ENCODE measurements at places on chromosomes 4 and X.

GRCh38 chr4:171308661-171309060 is 504.5 kb upstream of the GALNTL6 start:
- no peaks in the 10 kb centered on the region for H3K4me1 ChIP-seq
- H3K36me3 ChIP-seq = no peaks in the 10 kb centered on the region
- H3K27me3 ChIP-seq = no peaks in the 10 kb centered on the region
- no peak overlapping the region for H3K27ac ChIP-seq
- no peak overlapping the region for H3K4me3 ChIP-seq
- no peak for DNase-seq

DNA sequence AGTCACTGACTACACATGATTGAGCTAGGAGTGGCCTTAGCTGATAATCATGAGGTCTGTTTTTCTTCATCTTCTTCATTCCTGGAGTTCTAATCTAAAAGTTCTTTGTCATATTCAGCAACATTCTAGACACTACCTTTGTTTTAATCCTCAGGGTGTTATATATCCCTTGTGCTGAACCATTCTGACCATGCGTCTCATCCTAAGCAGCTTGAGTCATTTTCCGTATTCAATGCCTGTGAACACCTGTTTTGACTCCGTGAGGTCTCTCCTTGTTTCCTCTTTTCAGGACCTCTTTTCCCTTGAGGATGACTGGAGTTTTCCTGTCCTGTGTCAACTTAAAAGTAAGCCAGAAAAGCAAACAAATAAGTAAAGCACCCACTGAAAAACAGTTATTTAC is 597.9 kb downstream of the GBA3 start:
- H3K27me3 ChIP-seq = no peaks in the 10 kb centered on the region
- H3K36me3 ChIP-seq = no peaks in the 10 kb centered on the region
- H3K4me3 ChIP-seq = no peak overlapping the region
- no peak overlapping the region for H3K27ac ChIP-seq
- DNase-seq = no peak
- H3K4me1 ChIP-seq = no peaks in the 10 kb centered on the region

DNA sequence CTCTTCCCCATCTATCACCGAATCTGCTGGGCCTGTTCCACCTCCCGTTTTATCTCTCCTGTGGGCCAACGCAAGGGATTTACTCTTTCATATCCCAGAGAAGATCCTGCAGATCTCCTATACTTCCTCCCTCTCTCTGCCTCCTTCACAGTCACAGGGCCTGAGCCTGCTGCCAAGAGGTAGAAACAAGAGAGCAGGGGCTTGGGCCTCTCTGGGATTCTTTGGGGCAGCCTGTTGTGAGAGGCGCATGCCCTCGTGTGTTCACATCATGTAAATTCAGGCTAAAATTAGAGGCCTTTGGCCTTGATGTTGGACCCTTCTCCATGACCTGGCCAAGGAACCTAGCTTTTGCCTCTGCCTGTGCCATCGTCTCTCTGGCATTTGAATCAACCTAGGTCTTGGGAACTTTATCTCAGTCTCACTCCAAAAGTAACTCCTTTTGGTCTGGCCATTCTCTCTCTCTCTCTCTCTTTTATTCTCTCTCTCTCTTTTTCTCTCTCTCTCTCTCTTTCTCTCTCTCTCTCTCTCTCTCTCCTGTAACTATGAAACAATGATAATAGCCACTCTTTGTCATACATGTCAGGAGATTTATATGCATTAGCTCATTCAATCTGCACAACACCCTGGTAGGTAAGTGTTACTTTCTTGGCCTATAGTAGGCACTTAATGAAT is 20.0 kb upstream of the EFNB1 start:
- H3K27me3 ChIP-seq = no peaks in the 10 kb centered on the region
- H3K36me3 ChIP-seq = no peaks in the 10 kb centered on the region
- H3K27ac ChIP-seq = no peak overlapping the region

DNA sequence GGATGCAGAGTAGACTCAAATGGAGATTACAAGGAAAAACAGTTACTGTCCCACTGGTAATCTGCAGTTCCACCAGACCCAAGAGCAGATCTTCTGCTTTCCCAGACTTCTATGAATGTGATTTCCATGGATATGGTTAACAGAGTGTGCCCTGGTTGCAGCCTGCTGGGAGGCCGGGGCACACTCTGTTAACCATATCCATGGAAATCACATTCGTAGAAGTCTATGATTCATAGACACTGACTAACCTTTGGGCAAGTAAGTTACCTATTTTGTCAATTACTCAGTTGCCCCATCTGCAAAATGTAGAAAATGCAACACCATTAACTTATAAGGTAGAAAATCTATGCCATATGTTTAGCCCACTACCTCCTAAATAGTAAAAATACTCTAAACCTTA is 443.1 kb upstream of the PITX2 start:
- no peaks in the 10 kb centered on the region for H3K4me1 ChIP-seq
- H3K4me3 ChIP-seq = no peak overlapping the region
- H3K36me3 ChIP-seq = no peaks in the 10 kb centered on the region
- no peak for DNase-seq

GRCh38 chr4:92307866-92308265 is 4.1 kb downstream of the GRID2 start:
- H3K36me3 ChIP-seq = no peaks in the 10 kb centered on the region
- peaks cover 27% of the 10 kb centered on the region for H3K4me1 ChIP-seq
- H3K27me3 ChIP-seq = peaks cover 39% of the 10 kb centered on the region
- H3K4me3 ChIP-seq = no peak overlapping the region
- DNase-seq = no peak

DNA sequence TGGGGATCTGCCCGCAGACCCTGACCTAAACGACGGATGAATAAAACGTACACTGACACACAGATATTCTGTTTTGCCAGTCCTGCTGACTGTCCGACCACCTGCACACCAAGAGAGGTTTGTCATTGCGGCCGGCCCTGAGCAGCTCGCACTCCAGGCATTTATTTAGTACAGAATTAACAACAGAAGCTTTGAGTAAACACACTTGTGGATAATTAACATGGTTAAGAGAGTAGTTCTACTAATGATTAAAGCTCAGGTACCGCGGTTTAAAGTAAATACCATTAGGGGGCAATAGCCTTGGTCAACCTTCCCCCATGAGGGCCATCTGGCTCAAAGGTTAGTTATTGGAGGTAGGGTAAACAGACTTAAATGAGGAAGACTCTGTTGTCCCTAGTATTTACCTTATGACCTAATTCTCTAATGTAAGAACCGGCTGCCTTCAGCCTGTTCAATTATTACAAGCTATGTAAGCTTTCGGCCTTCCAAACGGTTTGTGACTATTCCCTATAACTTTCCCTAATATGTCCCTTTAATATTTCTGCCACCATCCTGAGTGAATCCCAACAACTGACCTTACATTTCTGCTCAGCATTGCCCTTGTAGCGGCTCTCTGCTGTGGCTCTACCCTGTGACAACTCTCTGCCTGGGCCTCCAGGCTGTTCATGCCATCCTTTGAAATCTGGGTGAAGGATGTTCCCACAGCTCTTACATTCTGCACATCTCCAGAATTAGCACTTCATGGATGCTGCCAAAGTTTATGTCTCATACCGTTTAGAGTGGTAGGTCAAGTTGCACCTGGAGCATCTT is 46.9 kb upstream of the SYTL5 start:
- H3K4me3 ChIP-seq = no peak overlapping the region
- no peaks in the 10 kb centered on the region for H3K4me1 ChIP-seq
- DNase-seq = no peak
- H3K27me3 ChIP-seq = no peaks in the 10 kb centered on the region

DNA sequence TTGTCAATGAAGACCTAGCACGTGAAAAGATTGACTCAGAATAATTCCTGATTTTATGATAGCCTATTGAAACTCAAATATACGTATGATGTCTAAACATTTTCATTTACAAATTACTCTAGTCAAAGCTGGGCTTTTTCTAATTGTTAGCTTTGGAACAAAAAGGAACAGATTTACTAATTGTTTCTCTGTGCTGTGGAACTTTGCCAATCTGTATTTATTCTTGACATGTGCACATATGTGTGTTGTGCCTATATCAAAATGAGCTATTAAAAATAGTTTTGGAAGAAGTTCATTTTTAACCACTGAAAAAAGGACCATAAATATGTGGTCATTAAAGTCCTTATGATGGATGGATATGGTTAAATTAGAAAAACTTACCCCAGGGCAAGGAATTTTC is 85.4 kb upstream of the PACRGL start:
- H3K36me3 ChIP-seq = no peaks in the 10 kb centered on the region
- H3K4me3 ChIP-seq = no peak overlapping the region
- DNase-seq = no peak
- no peaks in the 10 kb centered on the region for H3K4me1 ChIP-seq
- no peak overlapping the region for H3K27ac ChIP-seq

DNA sequence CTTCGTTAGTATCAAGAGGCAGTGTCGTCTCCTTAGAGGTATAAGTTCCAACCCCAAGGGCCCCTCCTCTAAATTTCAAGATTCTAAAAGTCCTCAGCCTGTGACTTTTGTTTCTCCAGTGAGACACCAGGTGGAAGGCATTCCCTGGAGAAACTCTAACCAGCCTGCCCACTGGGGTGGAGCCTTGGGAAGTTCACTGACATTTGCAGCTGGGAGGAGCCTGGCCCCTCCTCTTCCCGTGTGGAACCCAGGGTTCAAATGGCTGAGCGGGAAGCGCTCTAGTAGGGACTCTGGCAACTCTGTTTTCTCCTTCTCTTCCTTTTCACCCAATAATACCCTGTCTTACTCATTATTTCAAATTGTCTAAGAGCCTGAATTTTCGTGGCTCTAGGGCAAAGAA is 325.0 kb downstream of the TLL1 start:
- no peaks in the 10 kb centered on the region for H3K36me3 ChIP-seq
- no peak overlapping the region for H3K4me3 ChIP-seq
- no peak overlapping the region for H3K27ac ChIP-seq
- H3K4me1 ChIP-seq = no peaks in the 10 kb centered on the region
- H3K27me3 ChIP-seq = no peaks in the 10 kb centered on the region

GRCh38 chrX:40628506-40628905 is 5.3 kb downstream of the MPC1L start:
- H3K4me3 ChIP-seq = no peak overlapping the region
- no peaks in the 10 kb centered on the region for H3K27me3 ChIP-seq
- peaks cover 46% of the 10 kb centered on the region for H3K36me3 ChIP-seq
- H3K27ac ChIP-seq = no peak overlapping the region

DNA sequence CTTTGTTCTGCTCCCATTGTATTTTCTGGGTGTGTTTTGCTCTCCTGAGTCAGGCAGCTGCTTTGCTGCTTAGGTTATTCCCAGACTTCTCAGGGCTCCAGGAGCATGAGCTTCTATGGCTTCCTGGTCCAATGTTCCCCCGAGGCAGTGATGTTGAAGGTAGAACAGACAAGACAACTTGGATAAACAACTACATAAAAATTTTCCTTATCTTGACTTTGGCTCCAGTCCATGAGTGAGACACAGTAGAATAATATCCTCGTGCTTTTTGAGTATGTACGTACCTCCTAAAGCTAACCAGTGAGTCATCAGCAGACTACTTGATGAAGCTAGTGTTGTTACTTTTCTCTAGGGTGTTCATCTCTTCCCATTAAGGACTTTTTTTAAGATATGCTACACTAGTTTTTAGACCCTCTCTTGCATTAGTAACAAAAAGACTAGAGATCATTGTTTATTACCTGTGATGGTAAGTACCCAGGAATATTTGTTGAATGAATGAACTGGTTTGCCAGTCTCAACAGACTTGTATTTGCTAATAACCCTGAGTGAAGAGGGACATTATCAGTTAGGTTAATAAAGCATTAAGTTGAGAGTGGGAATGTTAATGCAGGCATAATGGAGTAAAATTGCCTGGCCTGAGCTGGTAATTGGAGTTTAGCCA is 131.9 kb downstream of the FHIP1A start:
- no peaks in the 10 kb centered on the region for H3K27me3 ChIP-seq
- DNase-seq = no peak
- no peaks in the 10 kb centered on the region for H3K36me3 ChIP-seq
- peaks cover 18% of the 10 kb centered on the region for H3K4me1 ChIP-seq

GRCh38 chr4:124157396-124158083 is 555.0 kb downstream of the ANKRD50 start:
- H3K36me3 ChIP-seq = no peaks in the 10 kb centered on the region
- H3K4me1 ChIP-seq = no peaks in the 10 kb centered on the region
- DNase-seq = no peak
- no peak overlapping the region for H3K27ac ChIP-seq
- no peaks in the 10 kb centered on the region for H3K27me3 ChIP-seq

DNA sequence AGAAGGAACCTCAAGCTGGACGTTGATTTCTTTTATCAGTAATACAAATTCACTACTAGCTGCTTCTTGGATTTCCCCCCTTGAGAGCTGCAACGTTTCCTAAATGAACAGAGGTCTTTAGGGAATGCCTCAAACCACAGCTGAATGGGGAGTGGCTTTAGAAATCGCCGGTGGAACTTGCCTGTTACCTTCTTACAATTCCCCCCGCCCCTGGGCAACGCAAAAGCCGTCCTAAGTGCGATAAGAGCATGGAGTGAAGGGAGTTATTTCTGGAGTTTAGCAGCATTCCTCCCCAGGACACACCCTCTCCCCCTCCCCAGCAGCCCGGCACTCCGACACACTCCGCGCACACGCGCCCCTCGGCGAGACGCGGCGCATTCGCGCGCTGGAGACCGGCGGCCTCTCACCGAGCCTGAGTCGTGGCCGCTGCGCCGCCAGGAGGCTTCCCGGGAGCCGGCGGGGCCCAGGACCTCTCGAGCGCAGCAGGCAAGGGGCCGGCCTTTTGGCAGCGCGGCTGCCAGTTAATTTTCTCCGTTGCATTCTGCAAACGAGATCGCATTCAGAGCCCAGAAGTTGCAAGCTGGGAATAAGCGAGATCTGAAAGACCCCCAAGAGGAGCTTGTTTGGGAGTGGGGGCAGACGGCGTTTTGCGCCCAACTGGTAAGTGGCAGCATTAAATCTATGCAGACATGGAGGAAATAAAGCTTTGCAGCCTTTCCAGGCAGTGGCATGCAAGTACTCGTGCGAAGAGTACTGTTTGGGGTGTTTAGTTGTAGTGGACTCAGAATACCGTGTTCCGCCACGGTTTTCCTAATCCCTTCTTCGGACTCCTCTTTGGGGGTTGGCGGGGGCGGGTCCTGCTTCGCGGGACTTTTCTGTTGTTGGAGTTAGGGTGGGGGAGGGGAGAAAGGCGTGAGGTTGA is 134.7 kb downstream of the PALLD start:
- H3K27ac ChIP-seq = peak overlapping the region; percentile 64
- peak; percentile 79 for DNase-seq
- no peaks in the 10 kb centered on the region for H3K27me3 ChIP-seq
- H3K4me3 ChIP-seq = peak overlapping the region; percentile 56

DNA sequence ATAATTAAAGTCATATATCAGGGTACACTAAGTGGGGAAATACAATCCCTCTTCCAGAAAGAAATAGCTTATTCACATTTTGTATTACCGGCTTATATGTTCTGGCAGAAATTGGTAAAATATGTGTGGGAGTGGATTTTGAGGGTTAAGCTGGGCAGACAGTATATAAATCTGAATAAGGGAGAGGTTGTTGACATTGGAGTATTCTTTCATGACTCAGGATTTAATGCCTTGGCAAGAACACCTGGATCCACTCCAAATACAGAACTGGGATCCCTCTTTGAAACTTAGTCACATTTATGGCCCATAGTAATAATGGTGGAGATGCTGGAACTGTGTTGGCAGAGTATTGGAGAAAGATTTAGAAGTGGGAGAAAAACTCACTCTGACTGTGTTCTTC is 54.3 kb upstream of the TET2 start:
- H3K27ac ChIP-seq = no peak overlapping the region
- H3K36me3 ChIP-seq = no peaks in the 10 kb centered on the region
- H3K27me3 ChIP-seq = no peaks in the 10 kb centered on the region
- H3K4me3 ChIP-seq = no peak overlapping the region
- no peak for DNase-seq

All from suprapubic skin (tissue), 4 donors.